Stimulated activated CD4-positive, alpha-beta T cell treated with anti-CD3 and anti-CD28 coated beads, TNF-alpha, amount 100 ng/mL, for 48 hours (primary cell): ENCODE measurements at places on chromosomes 6 and 20.

- DNase-seq: no peak
These were observed 337.9 kb downstream of the QKI start for GRCh38 chr6:163752446-163752845.

GRCh38 chr6:167341665-167342655 is 17.1 kb downstream of the TTLL2 start:
- no peak for DNase-seq

DNA sequence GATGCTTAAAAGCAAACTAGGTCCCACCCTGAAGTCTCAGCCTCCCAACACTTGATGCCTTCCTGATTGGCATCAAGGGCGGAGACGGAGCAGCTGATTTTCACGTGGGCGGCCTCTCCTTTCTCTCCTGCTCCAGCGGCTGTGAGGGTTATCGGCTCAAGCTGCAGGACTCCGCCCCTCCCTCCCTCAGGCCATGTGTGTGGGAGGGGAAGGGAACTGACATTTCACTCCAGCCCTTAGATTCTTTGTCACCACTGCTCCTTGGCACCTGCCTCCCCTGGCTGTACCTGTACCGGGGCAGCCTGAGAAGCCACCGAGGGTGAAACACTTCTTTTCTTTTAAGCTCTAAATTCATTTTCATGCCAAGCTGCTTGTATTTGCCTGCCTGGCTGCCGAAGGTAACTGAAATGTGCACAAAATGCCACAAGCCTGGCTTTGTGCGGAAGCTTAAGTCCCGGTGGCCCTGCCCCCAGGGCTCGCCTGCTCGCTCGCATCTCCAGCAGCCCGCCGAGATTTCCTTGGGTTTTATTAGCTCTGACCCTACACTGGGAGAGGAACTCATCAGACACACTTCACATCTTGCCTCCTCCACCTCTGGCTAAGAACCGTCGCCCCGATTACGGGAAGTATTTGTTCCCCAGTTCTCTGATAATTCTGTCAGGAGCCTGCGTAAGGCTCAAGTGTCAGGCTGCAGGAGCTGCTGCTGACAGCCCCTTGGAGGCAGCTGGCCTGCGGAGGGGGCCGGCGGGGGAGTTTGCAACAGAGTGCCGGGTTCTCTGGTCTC is 9.6 kb upstream of the CPNE5 start:
- no peak for DNase-seq

- no peak for DNase-seq
These were observed 46.8 kb downstream of the RREB1 start for GRCh38 chr6:7154341-7155139.

DNA sequence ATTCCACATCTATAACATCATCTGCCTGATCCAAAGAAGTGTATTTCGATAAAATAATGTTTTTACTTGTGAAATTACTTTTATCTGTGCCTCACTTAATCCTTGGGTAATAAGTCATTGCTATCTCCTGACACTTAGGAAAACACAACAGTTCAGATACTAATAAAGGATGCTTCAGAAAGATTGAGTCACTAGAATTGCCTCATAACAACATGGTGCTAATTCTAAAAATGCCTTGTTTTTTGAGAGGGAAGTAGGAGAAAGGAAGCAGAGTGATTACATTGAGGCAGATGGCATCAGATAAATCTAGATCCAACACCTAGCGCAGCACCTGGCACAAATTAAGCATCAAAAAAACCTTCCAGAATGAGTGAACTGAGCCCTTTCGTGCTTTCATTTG is 69.0 kb downstream of the NCOA7 start:
- DNase-seq: no peak

GRCh38 chr20:25259358-25259757 is 11.5 kb downstream of the PYGB start:
- no peak for DNase-seq

DNA sequence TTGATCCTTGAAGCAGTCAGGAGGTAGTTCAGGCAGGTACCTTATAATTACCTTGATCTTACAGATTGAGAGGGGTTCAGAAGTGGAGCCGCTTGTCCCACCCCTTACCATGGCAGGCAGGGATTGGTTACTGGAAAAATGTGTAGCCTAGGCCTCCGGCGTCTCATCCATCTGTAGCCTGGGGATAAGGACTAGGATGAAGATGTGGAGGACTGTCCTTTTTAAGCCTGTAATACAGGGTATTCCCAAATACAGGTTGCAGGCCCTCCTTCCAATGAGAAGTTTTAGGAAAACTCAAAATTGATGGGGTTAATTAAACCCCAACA is 2.8 kb downstream of the HMGA1 start:
- DNase-seq: no peak

DNA sequence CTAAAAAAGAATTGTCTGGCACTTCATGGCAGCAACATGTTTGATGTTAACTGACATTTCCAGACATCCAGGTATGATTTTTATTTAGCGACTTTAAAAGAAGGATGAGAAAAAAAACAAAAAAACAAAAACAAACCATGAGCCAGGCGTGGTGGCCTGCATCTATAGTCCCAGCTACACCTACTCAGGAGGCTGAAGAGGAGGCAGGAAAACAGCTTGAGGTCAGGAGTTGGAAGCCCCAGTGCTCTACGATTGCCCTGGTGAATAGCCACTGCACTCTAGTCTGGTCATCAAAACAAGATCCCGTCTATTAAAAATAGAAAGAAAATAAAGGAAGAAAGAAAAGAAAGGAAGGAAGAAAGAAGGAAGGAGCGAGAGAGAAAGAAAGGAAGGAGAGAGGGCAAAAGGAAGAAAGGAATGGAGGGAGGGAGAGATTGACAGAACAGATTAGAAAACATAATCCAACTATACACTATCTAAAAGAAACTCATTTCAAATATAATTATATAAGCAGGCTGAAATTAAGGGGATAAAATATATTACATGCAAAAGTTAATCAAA is 141.6 kb downstream of the TRIM27 start:
- DNase-seq: no peak

GRCh38 chr6:167058261-167058660 is 59.1 kb downstream of the CEP43 start:
- DNase-seq: no peak

DNA sequence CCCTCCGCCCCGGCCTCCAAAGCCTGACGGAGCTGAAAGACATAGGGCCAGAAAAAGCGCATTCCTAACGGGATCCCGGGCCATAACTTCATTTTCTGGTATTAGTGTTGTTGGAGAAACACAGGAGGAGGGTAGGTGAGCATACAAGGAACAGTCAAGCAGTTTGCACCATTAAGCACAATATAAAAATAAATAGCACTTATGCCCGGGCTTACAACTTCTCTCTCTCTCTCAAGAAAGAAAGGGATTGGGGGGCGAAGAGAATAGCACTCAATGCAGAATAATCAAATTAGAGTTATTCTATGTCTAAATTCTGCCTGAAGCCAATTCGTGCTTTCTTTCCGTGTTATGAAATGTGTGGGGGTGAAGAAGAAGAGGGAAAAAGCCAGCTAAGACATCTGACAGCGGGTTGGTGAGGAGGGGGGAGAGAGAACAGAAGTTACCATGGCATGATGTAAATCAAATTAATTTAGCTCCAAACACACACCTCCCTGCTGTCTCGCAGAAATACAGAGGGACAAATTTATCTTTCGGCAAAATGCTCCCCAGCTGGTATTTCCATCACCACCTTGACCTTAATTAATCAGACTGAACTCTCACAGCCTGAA is 508 bp upstream of the METTL24 start:
- no peak for DNase-seq

GRCh38 chr6:158539881-158540280 is 20.0 kb upstream of the TMEM181 start:
- no peak for DNase-seq

GRCh38 chr6:125812394-125813292 is 21.9 kb downstream of the NCOA7 start:
- DNase-seq: no peak

DNA sequence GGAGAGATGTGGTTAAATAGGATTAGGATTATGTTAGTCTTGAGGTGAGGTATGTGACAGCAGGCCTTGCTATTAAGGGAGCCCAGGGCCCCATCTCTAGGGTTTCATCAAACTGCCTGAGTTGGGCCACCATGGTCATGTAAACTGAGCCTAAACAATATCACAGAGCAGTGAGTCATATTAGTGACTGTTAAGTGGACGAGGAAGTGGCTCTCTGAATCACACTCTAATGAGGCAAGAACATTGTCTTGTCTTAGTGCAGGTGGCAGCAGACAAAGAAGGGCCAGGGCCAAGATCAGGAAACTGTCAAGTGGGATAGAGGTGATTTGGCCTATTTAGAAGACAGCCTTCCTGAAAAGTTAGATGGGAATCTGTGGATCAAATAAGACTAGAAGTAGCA is 23.1 kb downstream of the ENPP3 start:
- DNase-seq: no peak

GRCh38 chr20:55211481-55211880 is 736.1 kb downstream of the DOK5 start:
- DNase-seq: no peak

- no peak for DNase-seq
These were observed 693.4 kb upstream of the FLRT3 start for GRCh38 chr20:15030826-15031225.

GRCh38 chr6:5108068-5108467 is 22.9 kb downstream of the PPP1R3G start:
- DNase-seq: no peak

- no peak for DNase-seq
These were observed 23.6 kb downstream of the THEMIS start for GRCh38 chr6:127877231-127877630.

DNA sequence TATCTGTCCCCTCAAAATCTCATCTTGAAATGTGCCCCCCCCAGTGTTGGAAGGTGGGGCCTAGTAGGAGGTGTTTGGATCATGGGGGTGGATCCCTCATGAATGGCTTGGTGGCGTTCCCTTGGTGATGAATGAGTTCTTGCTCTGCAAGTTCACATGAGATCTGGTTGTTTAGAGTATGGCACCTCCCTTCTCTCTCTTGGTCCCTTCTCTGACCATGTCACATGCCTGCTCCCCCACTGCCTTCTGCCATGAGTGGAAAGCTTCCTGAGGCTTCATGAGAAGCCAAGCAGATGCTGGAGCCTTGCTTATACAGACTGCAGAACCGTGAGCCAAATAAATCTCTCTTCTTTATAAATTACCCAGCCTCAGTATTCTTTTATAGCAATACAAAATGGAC is 70.9 kb downstream of the MAN1A1 start:
- no peak for DNase-seq

- DNase-seq: no peak
These were observed 84.4 kb downstream of the BACH2 start for GRCh38 chr6:90212274-90212673.
